ENCODE measurements at places on chromosomes 2 and 18.

- DNase-seq = no peak
Measured at GRCh38 chr18:7904529-7904928, 337.4 kb downstream of the PTPRM start.

DNA sequence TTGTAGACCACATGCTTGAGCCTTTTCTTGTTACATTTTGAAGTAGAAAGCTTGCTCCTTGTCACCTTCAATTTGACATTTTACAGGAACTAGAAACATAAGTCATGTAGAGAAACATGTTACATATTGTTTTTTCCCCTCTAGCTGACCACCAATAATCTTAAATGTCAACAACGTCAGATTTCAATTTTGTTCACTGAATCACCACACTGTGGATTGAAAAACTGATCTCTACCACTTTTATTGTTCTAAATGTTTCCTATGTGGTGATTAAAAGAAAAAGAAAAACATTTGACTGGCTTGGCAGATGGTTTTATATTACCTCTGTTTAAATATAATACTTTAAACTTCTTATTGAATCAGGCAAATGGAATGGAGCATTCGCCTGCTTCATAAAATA, 87.7 kb downstream of the DSEL start:
- DNase-seq = no peak

- DNase-seq = no peak
Measured at GRCh38 chr2:241818229-241818942, 9.4 kb downstream of the NEU4 start.

DNA sequence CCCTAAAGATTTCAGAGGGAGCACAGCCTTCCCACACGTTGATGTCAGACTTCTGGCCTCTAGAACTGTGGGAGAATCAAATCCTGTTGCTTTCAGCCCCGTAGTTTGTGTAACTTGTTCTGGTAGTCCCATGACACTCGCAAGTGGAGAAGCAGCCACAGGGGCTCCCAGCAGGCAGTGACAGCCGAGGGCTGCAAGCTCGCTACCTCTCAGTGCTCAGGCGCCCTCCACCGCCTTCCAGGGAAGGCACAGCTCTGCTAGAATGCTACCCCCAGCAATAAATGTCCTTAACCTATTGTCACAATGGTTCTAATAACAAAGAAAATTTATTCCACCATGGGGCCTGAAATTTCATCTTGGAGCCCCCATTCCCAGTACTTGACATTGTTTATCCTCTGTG, 143.1 kb upstream of the ZNF236 start:
- DNase-seq = no peak

DNA sequence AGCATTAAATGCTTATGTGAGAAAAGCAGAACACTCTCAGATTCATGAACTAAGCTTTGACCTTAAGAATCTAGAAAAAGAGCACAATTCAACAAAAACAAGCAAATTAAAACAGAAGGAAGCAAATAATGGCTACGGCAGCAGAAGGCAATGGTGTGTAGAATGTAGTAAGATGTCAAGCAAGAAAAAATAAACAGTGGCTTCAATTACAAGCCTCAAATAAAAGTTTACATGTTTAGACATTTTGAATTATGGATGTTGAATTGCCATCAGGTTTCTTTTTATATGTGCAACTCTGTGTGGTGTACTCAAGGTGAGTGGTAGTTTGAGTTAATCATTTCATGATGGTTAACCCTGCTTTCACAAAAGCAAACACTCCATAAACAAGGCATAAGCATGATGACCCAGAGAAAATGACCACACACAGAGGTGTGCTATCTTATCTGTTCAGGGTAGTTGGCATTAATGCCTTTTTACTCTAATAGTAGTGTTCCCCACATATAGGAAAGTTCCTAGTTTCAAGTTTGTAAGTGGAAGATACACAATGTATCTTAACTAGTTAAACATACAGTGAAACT, 207.1 kb downstream of the FIGN start:
- DNase-seq = no peak

DNA sequence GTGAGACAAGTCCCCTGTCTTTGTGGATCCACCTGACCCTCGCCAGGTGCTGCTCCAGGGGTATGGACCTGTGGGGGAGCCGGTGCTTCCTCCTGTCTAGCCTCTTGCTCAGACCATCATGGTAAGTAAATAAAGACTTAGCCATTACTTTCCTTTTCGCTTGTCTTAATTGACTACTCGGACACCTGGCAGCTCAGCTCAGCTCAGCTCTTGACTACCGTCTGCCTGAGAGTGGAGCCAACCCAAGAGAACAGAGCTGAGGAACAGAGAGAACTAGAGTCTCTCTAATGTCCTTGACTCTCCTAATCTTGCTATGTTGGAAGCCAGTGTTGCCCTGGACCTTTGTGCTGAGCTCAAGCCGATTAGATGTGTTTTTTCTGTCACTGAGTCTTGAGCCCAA, 170.3 kb upstream of the CXCR4 start:
- no peak for DNase-seq

- DNase-seq = no peak
Measured at GRCh38 chr18:23816740-23817139, 127.5 kb downstream of the LAMA3 start.

DNA sequence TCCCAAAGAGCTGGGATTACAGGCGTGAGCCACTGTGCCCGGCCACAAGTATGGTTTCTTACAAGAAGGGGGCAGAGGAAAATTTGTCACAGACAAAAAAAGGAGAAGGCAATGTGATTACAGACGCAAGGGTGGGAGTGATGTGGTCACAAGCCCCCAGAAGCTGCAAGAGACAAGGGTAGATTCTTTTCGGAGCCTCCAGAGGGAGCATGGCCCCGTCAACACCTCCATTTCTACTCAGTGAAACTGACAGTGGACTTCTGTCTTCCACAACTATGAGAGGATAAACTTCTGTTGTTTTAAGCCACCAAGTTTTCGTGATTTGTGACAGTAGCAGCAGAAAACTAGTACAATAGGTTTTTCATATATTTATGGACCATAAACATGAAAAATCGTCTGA, 2.1 kb upstream of the TCF7L1 start:
- no peak for DNase-seq

DNA sequence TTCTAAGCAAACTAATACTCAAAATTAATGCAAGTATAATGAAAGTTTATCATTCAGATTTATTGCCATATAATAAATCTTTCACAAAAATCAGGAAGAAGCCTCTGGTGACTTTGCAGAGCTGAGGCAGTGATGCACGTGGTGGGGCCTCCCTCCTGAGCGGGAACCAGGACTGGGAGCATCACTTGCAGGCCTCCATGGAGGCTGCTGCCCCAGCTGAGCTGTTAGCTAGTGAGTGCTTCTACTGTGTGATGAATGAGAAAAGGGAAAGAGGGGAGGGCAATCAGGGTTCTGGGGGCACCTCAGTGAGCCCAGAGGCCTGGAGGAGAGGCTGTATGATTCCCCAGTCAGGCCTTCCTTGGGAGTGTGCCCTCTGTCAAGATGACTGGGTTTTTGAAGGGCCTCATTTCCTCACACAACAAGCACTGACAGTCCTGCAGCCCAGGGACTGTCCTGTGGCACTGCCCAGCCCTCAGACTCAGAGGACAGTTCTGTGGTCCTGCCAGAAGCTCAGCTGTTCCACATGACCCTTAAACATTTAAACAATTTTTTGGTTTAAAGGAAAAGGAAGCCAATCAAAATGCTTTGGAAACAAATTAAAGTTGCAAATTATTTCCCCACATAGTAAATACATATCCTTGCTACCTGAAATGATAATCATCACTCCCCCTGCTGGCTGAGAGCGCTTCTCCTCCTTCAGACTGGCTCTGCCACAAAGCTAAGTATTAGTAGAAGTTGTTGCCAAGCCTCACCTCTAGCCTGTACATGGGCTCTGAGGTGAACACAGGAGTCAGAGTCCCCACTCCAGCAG, 90.9 kb upstream of the SMAD7 start:
- no peak for DNase-seq

DNA sequence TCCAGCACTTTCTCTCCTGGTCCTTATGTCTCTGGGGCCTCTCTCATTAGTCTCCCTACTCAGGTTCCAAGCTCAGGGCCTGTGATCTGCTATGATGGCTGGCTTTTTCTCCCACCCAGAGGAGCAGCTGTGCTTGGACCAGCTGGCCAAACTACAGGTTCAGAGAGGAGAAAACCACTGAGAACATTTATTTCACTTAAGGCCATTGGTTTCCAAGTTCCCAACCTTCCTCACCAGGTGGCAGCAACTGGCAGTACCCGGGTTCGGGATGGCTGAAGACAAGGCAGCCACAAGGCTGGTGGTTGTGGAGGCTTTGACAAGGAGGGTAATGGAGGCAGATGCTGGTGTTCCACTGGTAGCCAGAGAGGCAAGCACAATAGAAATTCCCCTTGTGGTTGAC, 29.9 kb upstream of the SELENOI start:
- DNase-seq = no peak

DNA sequence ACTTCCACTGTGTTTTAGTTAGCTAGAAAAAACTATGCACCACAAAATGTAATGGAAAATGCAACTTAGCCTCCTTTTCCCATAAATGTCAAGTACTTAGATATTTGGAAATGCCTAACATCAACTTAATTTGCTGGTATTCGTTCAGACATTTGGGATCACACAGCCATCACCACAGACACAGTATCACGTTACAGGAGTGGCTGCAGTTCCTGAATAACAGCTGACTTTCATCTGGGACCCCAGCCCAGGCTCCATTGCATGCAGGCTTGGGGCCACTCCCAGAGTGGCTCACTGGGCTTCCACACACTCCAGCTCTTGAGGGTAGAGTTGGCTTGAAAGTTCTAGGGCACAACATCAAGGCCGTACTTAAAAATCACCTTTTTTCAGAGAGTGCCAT, 9.3 kb downstream of the TMEM182 start:
- no peak for DNase-seq

GRCh38 chr2:64300066-64300465, 153.9 kb upstream of the LGALSL start:
- DNase-seq = no peak

DNA sequence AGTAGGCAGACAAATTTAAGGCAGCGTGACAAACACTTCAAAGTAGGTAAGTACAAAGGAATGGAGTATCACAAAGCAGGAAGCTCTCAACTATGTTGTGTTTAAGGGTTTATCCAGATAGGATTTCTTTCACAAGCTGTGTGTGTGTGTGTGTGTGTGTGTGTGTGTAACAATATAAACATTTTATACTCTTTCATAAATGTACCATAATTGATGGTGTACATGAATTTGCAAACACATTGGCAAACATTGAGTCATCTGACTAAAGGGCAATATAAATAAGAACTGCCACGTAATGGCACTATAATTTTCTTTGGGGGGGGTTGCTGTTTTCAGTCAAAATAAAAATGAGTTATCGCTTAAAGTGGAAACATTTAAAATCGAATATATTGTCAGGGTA, 1004.4 kb upstream of the DDX18 start:
- no peak for DNase-seq

GRCh38 chr18:56565551-56566345, 72.6 kb downstream of the TXNL1 start:
- no peak for DNase-seq

GRCh38 chr18:10833656-10834055, 307.8 kb downstream of the NAPG start:
- DNase-seq = no peak

GRCh38 chr2:190576573-190576972, 42.1 kb upstream of the NEMP2 start:
- no peak for DNase-seq

DNA sequence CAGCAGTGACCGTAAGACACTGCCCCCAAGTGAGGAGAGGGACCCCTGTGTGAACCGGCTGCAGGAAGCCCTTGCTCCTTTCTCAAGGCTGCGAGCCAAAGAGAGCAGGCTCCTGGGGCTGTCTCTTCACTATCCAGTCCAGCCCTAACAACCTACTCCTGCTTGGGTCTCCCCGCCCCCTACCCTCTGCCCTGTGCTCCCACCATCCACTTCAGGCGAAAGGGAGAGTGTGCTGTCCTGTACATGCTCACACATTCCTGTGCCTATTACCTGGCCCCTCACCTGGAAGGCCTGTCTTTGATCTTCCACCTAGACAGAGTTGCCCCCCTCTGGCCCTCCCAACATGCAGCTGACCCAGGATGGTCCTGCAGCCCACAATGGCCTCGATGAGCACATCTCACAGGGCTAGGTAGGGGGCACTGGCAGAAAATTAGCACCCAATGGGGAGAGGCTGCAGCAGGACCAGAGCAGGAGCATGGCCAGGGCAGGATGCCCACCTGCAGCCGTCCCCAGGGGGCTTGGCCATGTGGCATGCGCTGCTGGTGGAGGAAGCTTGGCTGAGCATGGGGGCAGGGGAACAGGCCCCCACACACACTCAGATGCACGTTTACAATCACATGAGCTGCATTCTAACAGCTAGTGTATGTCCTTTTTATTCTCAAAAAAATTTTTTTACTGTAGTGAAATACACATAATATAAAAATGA, 93.5 kb downstream of the POLR1A start:
- DNase-seq = no peak

DNA sequence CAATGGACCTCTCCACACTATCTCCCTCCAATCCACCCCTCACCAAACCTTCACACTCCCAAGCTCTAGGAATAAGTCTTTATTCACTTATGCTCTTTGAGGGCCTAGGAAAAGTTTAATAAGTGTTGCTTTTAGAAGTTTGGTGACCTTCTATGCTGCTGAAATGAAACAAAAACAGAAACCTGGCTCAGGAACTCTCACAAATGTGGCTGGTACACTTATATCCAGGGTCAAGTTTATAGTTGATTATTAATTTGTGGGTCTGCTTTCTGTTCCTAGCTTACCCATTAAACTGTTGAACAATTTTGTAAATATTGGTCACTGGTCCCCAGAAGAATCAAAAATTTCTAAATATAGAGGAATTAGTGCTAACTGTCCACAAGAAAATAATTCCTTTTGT, 14.2 kb upstream of the ANKRD44 start:
- DNase-seq = no peak

- DNase-seq = no peak
Measured at GRCh38 chr2:134713176-134713575, 5.6 kb downstream of the TMEM163 start.

Measured in iPS DF 19.7 (cell line).